ENCODE measurements at places on chromosomes 16 and 17.

DNA sequence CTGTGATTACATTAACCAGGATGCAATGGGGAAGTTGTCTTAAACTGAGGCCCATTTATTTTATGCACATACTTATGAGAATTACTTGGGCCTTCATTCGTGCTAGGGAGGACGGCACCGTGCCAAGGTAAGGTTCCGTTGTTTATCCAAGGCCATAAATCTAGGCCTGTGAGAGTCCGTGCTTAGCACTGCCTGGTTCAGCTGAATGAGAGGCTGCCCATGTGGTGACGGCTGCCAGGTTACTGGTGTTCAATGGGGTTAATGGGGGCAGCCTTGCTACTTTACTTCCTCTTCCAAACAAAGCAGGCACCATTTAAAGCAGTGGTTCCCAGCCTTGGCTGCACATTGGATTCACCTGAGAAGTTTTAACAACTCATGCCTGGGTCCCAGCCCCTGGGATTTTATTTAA is 135.1 kb upstream of the NOL11 start:
- no peak for DNase-seq

DNA sequence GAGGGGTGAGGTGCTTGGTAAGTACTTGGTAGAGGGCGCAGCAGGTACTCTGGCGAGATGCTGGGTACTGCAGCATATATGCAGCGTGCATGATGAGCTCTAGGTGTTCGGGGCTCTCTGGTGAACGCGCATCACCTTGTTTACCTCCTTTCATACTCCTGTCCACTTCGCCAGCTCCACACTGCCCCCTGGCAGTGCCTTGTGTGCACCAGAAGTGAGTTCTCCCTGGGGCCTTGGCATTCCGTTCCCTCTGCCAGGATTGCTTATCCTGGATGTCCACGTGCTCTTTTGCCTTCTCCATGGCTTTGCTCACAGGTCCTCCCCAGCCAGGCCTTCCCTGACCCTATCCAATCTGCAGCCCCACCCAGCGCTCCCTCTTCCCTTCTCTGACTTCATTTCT is 154.2 kb downstream of the MRM1 start:
- DNase-seq = no peak

DNA sequence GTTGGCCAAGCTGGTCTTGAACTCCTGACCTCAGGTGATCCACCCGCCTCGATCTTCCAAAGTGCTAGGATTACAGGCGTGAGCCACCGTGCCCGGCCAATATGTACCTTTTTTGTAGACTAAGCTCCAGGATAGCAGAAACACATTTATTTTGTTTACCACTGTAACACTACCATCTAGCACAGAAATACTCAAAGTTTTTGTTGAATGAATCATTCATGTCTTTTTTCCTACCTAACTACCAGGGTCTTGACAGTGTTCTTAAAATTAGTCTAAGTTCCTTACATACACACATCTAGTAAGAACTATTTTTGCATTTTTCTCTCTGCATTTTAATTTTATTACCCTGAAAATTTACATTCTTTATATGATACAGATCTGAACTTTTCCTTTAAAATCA is 44.4 kb downstream of the AKAP10 start:
- no peak for DNase-seq

- DNase-seq = peak; percentile 7
Measured at GRCh38 chr16:27048316-27048715, 18.4 kb upstream of the C16orf82 start.

- no peak for DNase-seq
Measured at GRCh38 chr17:9427465-9428315, 147.9 kb downstream of the STX8 start.

DNA sequence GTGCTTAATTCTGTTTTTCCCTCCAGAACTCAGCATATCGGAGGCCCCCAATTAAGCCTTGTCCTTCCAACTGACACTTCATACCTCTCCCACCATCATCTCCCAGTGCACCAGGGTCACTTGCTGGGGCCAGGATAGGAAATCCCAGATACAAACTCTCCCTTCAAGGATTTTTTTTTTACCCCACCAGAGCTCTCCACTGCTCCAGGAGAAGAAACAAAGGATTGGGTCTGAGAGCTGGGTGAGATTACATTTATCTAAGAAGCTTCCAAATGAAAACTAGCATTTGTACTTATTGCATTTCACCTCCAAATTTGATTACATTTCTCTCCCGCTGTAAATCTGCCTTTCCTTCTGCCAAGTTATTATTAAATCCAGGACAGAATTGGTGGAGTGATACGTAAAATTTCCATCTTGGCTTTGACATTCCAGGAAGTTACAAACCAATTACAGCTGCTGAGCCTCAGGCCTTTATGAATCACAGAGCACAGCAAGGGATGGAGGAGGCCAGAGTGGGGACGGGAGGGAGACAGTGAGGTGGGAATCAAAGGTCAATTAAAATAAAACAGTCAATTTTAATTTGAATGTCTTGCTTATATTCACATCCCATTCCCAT is 123.5 kb downstream of the USP31 start:
- no peak for DNase-seq

DNA sequence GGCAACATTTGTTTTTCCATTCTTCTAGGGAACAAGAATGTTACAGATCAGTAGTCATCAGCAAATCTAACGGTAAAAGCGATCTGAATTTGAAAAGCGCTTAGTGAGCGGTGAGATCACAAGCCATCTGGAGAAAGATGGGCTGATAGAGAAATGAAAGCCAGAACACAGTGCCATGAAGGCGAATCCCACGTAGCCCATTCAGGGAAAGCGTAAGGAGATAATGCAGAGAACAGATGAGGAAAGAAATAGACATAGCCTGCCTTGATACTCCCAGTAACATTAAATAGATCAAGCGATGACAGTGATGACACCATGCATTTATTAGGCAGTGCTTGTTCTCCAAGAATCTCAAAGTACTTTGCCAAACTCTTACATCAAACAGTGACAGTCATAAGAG is 183.1 kb upstream of the PSMD7 start:
- no peak for DNase-seq

GRCh38 chr16:48128769-48129168 is 27.0 kb downstream of the ABCC12 start:
- no peak for DNase-seq

- no peak for DNase-seq
Measured at GRCh38 chr16:80208015-80208414, 332.8 kb upstream of the DYNLRB2 start.

DNA sequence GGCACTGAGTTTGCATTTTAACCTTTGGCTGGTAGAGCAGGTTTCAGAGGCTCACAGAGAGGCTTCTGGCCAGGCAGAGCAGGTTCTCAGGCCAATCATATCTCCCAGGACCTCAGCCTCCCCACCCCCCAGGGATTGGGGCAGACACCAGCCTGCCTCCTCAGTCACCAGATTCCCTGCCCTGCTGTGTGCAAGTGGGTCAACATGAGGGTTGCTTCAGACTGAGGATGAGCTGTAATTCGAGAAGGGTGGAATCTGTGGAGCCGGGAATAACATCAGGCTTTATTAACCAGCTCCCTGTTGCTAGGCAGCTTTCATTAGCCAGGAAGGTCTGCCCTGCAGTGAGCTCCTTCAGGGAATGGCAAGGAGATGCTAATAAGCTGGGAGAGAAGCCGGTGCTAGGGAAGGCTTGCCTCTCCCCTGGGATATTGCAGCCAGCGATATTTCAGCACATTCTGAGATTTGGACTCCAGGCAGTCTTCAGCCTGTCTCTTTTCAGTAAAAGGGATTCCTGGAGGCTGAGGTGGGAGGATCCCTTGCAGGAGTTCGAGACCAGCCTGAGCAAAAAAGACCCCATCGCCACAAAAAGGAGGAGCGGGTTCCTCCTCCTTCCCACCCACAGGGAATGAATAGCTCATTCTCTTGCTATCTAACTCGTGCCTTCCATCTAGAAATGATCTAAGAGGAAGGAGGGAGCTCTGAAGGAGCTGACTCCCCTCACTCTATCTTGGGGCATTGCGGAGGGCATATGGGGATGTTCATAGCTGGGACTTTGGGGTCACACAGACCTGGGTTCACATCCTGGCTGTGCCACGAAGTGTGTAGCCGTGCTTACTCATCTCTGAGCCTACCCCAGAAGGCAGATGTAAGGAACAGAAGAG is 10.7 kb downstream of the SGSM2 start:
- peak; percentile 87 for DNase-seq
